ENCODE measurements at places on chromosomes 16 and 17. TPM values are rescaled to one million over a fixed set of nuclear protein-coding genes. Genes with fewer than 3 reads are reported as not detected.

The TBC1D3I gene
- total RNA-seq, result 1.9 TPM

DNA sequence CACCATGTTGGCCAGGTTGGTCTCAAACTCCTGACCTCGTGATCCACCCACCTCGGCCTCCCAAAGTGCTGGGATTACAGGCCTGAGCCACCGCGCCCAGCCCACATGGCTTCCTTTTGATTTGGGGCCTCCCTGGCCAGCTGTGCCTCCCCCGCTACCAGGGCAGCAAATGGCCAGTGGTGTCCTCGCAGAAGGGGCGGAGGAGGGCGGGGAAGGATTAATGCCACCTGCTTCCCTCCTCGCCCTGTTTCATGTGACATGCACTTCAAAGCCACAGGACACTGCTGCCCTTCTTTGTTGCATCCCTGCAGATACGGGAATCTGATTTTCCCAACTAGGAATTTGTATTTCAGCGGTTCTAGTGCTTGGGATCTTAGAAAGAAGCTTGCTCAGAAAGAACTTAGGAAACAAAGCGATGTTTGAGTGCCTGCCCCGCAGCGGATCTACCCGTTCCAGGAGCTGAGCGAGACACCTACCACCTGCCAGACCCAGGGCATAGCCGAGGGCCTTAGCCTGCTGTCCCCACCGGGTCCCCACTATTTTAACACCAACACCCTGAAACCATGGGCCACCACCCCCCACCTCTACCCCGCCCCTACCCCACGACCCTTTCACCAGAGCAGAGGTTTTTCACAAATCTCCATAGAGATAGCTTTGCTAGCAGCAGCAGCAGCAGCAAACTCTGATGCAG lies 37.7 kb upstream of the CCDC182 start:
- no peak for DNase-seq

DNA sequence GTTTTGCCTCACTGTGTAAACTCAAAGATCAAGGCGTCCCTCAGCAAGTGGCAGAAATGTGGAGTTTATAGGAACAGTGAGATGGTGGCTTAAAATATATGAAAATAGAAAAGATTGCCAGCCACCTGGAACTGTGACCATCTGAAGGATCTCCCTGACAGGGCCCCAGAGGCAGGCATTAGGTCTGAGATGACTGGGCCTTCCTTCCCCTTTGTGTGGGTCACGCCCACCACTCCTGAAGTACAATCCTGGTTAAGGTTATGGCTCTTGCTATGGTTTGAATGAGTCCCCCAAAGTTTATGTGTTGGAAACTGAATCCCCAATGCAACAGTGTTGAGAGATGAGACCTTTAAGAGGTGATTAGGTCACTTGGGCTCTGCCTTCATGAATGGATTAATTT lies 6.4 kb downstream of the ST6GALNAC2 start:
- DNase-seq, result no peak

GRCh38 chr17:77233635-77234334 lies 93.0 kb downstream of the SEC14L1 start:
- no peak for DNase-seq

- DNase-seq, result no peak
These were observed 985 bp upstream of the ZNF213 start for GRCh38 chr16:3133844-3134243.

- DNase-seq, result no peak
These were observed 2.8 kb downstream of the ADCY7 start for GRCh38 chr16:50269061-50269705.

Data from progenitor cell of endocrine pancreas (in vitro differentiated cells).